Caudate nucleus (tissue), 63 donors: ENCODE measurements at places on chromosomes 16 and 17.

DNA sequence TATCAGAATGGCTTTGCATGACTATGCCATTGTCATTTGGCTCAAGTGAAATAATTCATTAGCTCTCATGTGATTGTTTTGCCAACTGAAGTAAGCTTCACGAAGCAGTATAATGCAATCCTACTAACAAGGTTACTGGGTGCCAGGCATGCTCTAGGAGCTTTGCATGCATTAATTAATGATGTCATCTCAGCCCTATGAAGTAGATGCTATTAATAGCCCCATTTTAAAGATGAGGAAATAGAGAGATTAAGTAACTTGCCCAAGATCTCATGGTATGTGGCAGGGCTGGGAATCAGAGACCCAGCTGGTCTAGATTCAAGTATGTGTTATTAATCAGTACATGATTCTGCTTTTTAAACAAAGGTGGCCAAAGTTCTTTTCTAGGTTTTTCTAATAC is 14.1 kb downstream of the KRT39 start:
- DNase-seq = no peak

DNA sequence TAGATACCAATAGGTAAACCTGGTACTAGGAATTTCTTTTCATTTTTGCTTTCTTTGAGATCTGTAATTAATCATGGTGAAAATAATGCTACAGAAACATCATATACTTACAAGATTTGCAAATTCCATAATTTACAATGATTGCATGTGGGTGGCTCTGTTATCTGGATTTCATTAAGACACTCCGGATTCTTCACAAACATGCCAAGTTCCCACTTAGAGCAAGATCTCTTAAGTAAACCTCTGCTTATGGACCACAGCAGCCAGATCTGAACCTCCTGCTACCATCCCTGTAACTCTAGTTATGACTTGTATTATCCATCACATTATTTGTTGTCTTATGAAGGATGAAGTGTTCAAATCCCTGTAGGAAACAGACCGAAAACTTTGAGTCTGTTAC is 424.7 kb downstream of the CDH13 start:
- DNase-seq = no peak

GRCh38 chr17:61259360-61259759 is 140.3 kb upstream of the TBX2 start:
- DNase-seq = no peak

GRCh38 chr17:76085731-76086366 is 6.9 kb downstream of the ZACN start:
- DNase-seq = no peak
